Cardiac muscle cell (in vitro differentiated cells and primary cell): ENCODE measurements at places on chromosomes 12 and 14. TPM values are rescaled to one million over a fixed set of nuclear protein-coding genes. Genes with fewer than 3 reads are reported as not detected.

Gene INHBC
- total RNA-seq: 0.21 TPM in 1 of 2 replicates, not detected in the other

Gene ANKRD33
- total RNA-seq: 0.30 TPM in 1 of 2 replicates, not detected in the other

Gene CRACR2A
- 1.3 TPM in 1 of 2 replicates, not detected in the other for total RNA-seq

Gene LRRC74A
- not detected in 2 replicates for total RNA-seq

Gene NKX2-1
- total RNA-seq: not detected in 2 replicates

GRCh38 chr12:93819050-93819491 is 141.9 kb downstream of the CRADD start:
- H3K36me3 ChIP-seq: no peaks in the 10 kb centered on the region
- no peaks in the 10 kb centered on the region for H3K4me1 ChIP-seq
- no peaks in the 10 kb centered on the region for H3K27me3 ChIP-seq

DNA sequence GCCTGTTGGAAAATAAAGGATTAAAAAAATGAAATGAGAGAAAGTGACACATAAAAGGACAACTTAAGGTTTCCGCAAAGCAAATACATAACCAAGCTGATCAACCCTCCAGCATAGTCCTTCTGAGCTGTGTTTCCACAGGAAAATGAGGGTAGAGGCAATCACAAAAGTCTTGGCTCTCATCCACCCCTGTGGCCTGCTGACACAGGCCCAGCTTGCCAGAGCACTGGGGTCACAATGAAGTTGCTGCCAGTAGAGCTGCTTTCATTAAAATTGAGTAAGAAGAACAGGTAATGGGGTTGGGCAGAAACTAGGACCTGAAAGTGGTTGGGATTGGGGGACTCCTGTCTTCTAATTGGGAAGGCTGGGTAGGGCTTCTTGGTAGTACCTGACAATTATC is 65.9 kb downstream of the RERG start:
- H3K4me1 ChIP-seq: no peaks in the 10 kb centered on the region
- no peak overlapping the region for H3K27ac ChIP-seq
- peak; percentile 47 for DNase-seq
- H3K4me3 ChIP-seq: no peak overlapping the region
- H3K27me3 ChIP-seq: no peaks in the 10 kb centered on the region

DNA sequence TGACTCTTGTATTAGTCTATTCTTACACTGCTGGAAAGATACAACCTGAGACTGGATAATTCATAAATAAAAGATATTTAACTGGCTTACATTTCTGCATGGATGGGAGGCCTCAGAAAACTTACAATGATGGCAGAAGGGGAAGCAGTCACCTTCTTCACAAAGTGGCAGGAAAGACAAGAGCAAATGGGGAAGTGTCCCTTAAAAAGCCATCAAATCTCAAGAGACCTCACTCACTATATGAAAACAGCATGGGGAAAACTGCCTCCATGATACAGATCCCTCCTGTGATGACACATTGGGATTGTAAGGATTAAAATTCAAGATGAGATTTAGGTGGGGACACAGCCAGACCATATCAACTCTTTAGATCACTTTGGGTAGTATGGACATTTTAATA is 83.7 kb downstream of the TMTC3 start:
- no peak for DNase-seq
- H3K4me1 ChIP-seq: no peaks in the 10 kb centered on the region
- H3K36me3 ChIP-seq: no peaks in the 10 kb centered on the region
- no peak overlapping the region for H3K4me3 ChIP-seq

- no peak overlapping the region for H3K4me3 ChIP-seq
- DNase-seq: no peak
- H3K27ac ChIP-seq: no peak overlapping the region
These were observed 55.9 kb downstream of the CCDC92 start for GRCh38 chr12:123916729-123917128.

DNA sequence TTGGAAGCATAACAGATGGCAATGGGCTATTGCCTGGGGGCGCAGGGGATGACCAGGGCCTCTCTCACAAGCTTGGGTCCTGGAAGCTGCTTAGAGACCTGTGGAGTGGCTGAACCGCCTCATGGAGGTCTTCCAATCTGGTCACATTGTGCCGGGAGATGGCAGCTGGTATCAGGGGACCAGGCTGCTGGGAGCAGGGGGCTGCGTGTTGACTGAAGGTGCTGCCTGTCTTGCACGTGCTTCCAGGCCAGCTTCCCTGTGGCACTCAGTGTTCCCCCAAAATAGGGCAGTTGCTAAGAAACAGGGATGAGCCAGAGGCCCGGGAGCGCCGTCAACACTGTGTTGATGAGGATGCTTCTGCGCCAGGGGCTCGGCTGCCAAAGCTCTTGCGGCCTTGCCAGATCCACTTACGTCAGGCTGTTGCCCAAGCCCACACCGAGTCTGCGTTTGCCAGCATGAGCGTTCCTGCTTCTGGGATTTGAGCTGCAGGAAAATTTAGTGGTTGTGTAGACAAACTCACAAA is 39.8 kb downstream of the ELK3 start:
- H3K27ac ChIP-seq: no peak overlapping the region
- H3K4me1 ChIP-seq: peaks cover 13% of the 10 kb centered on the region
- DNase-seq: no peak

GRCh38 chr14:74945261-74945851 is 10.0 kb downstream of the PGF start:
- no peak overlapping the region for H3K4me3 ChIP-seq
- no peaks in the 10 kb centered on the region for H3K36me3 ChIP-seq
- no peak overlapping the region for H3K27ac ChIP-seq
- DNase-seq: peak; percentile 33
